ENCODE measurements at places on chromosomes 4 and X.

GRCh38 chr4:121706595-121707021 lies 9.8 kb upstream of the ANXA5 start:
- peak; percentile 2 for DNase-seq

- DNase-seq = no peak
These were observed 25.5 kb upstream of the UVSSA start for GRCh38 chr4:1321486-1321885.

- no peak for DNase-seq
These were observed 165.0 kb downstream of the GALNTL6 start for GRCh38 chr4:171978216-171978615.

GRCh38 chr4:123939621-123940020 lies 543.0 kb downstream of the SPRY1 start:
- DNase-seq = no peak

DNA sequence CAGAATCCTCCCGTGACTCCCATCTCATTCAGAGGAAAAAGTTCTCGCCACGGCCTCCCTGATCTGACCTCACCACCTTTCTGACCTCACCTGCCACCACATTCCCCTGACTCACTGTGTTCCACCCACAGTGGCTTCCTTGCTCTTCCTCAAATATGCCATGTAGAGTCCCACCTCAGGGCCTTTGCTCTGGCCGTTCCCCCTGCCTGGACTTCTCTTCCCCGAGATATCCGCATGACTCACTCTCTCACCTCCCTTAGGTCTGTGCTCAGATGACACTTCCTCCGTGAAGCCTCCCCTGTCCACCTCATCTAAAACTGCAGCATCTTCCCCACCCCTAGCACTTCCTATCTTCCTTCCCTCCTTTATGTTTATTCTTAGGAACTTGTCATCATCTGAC lies 7.2 kb upstream of the TSPYL2 start:
- DNase-seq = no peak

GRCh38 chrX:17355976-17356375 lies 19.0 kb upstream of the NHS start:
- DNase-seq = no peak

GRCh38 chrX:119885554-119886428 lies 9.9 kb upstream of the AKAP14 start:
- peak; percentile 50 for DNase-seq

GRCh38 chrX:51760657-51761056 lies 17.4 kb downstream of the GSPT2 start:
- DNase-seq = no peak

GRCh38 chr4:23970201-23970850 lies 80.5 kb upstream of the PPARGC1A start:
- no peak for DNase-seq

DNA sequence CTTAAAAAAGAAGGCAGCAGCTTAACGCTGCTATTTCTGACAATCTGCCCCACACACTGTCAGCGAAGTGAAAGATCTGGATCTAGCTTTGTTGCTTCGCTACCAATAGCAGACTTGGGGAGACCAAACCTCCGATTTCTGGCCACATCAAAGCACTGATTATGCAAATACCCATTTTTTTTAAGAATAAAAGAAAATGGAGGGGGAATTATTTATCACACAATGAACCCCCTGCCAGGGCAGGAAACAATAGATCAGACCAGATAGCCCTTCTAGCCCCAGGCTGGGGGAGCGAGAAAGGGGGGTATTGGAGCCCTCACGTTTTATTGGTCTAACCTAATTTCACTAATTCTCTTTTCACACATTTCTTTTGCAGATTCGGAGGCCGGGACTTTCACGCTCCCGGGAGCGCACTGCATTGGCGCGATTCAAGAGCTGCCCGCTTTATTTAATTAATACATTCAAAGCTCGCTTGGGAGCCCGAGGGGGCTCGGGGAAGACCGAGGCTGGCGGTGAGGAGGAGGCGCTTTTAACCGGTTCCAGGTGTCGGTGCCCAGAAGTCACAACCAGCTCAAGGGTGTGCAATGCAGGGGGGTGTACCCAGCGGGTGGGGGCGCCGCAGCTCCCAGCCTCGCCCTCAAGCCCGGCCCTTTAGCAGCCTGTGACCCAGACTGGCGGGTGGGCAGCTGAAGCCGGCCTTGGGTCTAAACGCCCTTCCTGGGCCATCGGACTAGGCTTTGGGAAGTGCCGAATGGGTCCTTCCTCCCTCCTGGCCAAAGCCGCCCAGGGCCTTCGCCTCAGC lies 5.5 kb downstream of the NEUROG2 start:
- no peak for DNase-seq

DNA sequence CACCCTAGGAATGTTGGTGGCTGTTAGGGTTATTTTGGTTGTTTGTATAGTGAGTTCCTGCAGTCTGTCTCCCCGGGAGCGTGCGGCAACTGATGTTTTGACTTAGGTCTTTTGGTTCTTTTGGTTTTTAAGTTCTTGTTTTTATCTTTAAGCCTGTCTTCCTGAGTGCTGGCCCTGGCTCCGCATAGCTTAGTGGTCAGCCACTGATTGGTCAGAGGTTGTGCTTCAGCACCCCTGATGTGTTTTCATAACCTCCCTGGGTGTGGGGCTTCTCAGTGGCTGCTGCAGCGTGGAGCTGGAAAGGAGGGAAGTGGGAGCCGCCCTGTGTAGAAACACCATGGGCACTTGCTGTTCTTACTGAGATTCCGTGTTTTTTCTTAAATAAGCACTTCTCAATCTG lies 5.1 kb downstream of the PIGG start:
- DNase-seq = no peak

- no peak for DNase-seq
These were observed 15.0 kb upstream of the PAGE1 start for GRCh38 chrX:49710744-49711319.

GRCh38 chr4:182874304-182874751 lies 42.9 kb downstream of the DCTD start:
- DNase-seq = no peak

DNA sequence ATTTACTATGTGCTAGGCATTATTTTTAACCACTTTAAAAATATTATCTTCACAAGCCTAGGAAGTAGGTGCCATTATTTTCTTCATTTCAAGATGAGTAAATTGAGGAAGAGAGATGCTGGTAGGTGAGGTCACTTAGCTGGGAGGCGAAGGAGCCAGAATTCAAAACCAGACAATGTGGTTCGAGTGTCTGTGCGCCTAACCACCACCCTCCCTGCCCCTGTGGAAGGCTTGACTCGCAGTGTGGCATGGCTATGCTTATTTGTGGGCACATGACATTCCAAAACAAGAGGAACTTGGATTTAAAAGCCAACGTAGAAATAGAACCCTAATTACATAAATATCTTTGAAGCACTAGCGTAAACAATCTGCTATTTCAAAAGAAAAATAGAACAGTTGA lies 226.6 kb upstream of the PITX2 start:
- no peak for DNase-seq

GRCh38 chrX:72715546-72715945 lies 1.4 kb upstream of the PHKA1 start:
- DNase-seq = no peak

- peak; percentile 21 for DNase-seq
These were observed 55.1 kb downstream of the RAB40A start for GRCh38 chrX:103464072-103464773.

- DNase-seq = no peak
These were observed 187.5 kb upstream of the ANKRD50 start for GRCh38 chr4:124899997-124900396.

- DNase-seq = peak; percentile 77
These were observed at the start of gene P2RY10 for GRCh38 chrX:78945186-78945912. TSS of gene P2RY10 (plus strand) at chrX:78945391. CDS start at chrX:78960521, 15,130 bp downstream.

- no peak for DNase-seq
These were observed 1.2 kb downstream of the TMSB4X start for GRCh38 chrX:12975991-12976558.

GRCh38 chr4:4299006-4299405 lies 9.0 kb downstream of the ZBTB49 start:
- DNase-seq = no peak

DNA sequence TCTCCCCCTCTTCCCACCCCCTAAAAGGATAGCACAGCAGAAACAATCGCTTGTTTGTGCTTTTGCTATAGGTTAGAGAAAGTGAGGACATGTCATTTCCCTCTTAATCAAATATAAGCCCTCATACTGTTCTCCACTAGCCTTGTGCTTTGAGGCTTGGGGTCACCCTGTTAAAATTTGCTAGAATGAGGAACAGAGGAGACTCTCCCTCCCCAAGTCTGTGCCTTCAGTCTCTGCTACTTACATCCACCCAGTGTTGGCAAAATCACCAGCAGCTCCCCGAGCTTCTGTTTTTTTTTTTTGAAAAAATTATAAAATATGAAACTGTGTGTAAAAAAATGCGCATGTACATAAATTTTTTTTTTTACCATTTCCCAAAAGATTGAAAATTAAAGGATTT lies 19.3 kb downstream of the KLF3 start:
- DNase-seq = no peak

DNA sequence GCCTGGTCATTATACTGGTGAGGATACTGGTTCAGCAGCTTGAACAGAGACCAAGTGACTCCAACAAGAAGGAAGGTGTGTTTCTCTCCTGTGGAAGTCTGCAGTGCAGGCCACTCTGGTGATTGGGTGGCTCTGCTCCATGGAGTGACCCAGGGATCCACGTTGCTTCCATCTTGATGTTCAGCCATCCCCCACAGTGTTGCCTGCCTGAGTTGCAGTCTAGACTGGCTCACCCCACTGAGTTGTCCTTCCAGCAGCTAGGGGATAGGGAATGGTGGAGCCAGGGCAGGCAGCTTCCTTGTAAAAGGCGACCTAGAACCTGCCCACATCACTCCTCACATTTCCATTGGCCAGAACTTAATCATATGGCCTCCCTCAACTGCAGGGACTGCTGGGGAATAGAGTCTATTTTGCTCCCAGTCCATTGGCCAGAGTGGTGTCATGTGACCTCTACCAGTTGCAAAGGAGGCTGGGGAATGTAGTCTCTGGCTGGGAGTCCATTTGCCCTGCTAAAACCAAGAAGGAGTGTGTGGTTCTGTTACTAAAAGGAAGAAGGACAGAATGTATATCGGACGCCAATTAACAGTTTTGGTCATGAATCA lies 8.0 kb downstream of the MAN2B2 start:
- DNase-seq = peak; percentile 10

GRCh38 chr4:29588617-29589016 lies 1131.6 kb upstream of the PCDH7 start:
- DNase-seq = no peak

- no peak for DNase-seq
These were observed 13.5 kb downstream of the MAOB start for GRCh38 chrX:43868791-43869190.

DNA sequence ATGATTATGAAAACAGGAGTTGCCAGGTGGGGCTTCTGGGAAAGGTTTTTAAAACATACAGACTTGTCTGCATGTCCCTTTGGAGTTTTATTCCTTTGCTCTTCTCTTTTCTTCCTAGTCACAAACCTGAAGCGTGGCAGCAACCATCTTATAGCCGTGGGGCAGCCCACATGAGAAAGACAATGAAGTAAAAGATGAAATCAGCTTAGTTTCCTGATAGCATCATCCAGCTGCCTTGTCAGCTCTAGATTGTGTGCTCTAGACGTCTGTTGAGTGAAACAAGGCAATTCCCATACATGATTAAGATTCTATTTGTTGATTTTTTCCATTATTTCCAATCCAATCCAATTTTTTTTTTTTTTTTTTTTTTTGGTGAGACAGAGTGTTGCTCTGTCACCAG lies 68.9 kb downstream of the ELOVL6 start:
- no peak for DNase-seq

- no peak for DNase-seq
These were observed 2.6 kb upstream of the VSIG4 start for GRCh38 chrX:66042307-66043077.

- no peak for DNase-seq
These were observed 26.8 kb upstream of the DUSP21 start for GRCh38 chrX:44817029-44817428.

DNA sequence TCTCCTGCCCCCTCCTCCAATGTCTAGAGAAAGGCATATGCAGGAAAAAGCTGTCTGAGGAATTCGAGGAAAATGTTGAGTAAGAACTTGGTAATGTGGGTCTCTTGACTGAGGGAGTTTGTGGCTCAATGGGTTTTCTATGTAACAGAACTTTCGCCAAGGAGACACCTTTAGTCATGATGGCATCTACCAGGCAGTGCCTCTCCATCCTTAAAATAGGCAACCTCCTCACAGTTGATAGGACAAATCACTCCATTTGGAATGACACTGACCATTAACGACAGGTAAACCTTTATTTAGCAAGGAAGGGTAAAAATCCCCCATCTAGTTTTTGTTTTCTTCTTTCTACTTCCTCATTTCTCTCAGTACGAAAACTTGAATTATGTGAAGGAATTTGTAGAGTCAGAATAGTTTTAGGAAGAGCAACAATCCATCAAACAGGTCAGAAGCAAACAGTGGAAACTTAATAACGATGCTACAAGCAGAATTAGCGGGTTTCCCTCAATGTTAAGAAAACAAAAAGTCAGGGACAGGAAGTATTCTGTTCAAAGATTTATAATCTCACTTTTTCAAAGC lies 2.7 kb downstream of the GSX2 start:
- DNase-seq = no peak

GRCh38 chrX:131827935-131828334 lies 195.2 kb upstream of the STK26 start:
- peak; percentile 53 for DNase-seq

GRCh38 chr4:77703666-77704065 lies 98.0 kb downstream of the CXCL13 start:
- DNase-seq = no peak

DNA sequence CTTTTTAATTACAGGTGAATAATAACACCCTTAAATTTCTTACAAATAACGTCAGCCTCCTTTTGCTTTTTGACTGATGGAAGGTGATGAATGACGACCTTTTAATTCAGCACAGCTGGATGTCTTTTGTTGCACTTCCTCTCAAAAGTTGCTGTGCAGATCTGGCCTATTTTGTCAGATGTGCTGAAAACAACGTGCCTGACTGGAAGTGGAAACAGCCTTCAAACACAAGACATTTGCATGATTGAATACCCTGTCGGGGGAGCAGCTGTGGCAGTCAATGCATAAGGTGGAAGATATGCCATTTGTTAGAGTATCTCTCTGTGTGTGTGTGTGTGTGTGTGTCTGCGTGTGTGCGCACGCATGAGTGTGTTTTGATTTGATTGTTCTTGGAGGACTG lies 579.7 kb downstream of the SPRY1 start:
- no peak for DNase-seq

DNA sequence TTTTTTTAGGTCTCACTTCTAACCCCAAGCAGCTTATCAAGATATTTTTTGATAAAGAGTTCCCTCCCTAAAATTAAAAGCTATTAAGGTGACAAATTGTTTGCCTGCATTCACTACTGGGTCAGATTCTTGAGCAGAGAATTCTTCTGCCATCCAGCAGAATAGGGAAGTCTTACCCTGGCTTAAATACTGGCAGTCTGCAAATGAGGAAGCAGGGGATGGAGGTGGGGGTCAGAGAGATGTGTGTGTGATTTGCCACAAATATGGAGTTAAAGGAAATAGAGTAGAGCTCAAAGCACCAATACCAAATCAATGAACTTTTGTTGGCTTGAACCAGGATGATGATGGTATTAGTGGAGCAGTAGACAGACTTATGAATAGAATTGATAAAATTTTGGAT lies 122.2 kb downstream of the ANXA5 start:
- no peak for DNase-seq

DNA sequence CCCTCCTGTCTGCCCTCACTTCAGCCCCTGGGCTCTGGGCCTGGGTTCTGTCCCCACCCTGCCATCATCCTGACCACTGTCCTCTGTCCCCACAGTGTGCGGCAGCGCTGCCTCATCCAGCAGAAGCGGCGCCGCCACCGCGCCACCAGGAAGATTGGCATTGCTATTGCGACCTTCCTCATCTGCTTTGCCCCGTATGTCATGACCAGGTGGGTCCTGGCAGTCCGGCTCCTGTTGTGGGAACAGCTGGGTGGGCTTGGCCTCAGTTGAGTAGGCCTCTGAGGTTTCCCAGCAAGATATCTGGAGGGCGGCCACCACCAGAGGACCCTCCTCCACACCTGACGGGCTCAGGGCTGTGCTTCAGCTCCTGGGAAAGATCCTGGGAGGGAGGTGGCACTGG lies 2.2 kb downstream of the GPR78 start:
- DNase-seq = no peak
